Memory B cell (primary cell): ENCODE measurements at places on chromosomes 11 and 22.

- no peak for DNase-seq
These were observed 475 bp upstream of the AIP start for GRCh38 chr11:67482275-67482826.

DNA sequence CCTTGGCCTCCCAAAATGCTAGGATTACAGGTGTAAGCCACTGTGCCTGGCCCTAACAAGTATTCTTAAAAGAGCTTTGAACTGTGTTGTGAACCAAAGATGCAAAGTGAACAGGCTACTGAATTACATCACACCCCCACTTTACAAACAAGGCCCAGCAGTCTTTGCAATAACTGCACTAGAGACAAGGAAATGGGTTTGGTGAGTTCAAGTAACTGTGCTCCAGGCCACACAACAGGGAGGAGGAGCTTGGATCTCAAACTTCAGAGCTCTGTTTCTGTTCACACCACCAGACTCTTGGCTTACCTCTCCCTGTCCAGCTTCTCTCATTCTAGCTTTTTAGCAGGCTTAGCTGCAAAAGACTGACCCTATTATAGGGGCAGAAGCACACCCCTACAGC is 30.4 kb upstream of the RASL10A start:
- DNase-seq: no peak

GRCh38 chr11:21888814-21889213 is 304.1 kb upstream of the ANO5 start:
- no peak for DNase-seq

- no peak for DNase-seq
These were observed 3.0 kb downstream of the ADAMTS15 start for GRCh38 chr11:130451231-130452019.

- DNase-seq: no peak
These were observed 537 bp downstream of the EP300 start for GRCh38 chr22:41092847-41093411.

- DNase-seq: no peak
These were observed 55.0 kb downstream of the MYH9 start for GRCh38 chr22:36332623-36333332.

- DNase-seq: no peak
These were observed 311.6 kb downstream of the MIAT start for GRCh38 chr22:26968859-26969523.

GRCh38 chr11:67648140-67648795 is 2.3 kb downstream of the ACY3 start:
- DNase-seq: peak; percentile 75

DNA sequence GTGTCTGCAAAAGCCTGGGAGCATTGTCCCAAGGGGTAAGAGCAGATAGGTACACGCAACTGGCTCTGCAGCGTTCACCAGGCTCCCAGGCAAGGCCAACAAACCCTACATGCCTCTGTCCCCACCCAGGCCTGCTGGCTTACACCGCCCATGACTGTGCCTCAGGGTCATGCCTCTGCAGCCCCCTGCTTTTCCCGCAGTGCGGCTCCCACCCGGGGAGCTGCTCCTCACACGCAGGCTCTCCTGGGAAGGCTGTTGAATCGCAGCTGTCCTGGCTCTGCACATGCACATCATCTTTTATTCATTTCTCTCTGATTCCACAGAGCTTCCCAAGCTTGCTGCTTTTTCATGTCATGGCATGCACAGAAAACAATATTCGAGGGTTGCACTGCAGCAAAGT is 29.2 kb upstream of the B3GAT1 start:
- DNase-seq: no peak

GRCh38 chr11:67265633-67266448 is 432 bp upstream of the GRK2 start:
- peak; percentile 85 for DNase-seq

- DNase-seq: no peak
These were observed 73.8 kb downstream of the C11orf58 start for GRCh38 chr11:16812274-16812673.

GRCh38 chr22:28780296-28780695 is 7.8 kb downstream of the CCDC117 start:
- no peak for DNase-seq

GRCh38 chr11:128375961-128376360 is 211.4 kb downstream of the ETS1 start:
- DNase-seq: no peak

- DNase-seq: no peak
These were observed 6.9 kb upstream of the P4HA3 start for GRCh38 chr11:74318241-74318932.

DNA sequence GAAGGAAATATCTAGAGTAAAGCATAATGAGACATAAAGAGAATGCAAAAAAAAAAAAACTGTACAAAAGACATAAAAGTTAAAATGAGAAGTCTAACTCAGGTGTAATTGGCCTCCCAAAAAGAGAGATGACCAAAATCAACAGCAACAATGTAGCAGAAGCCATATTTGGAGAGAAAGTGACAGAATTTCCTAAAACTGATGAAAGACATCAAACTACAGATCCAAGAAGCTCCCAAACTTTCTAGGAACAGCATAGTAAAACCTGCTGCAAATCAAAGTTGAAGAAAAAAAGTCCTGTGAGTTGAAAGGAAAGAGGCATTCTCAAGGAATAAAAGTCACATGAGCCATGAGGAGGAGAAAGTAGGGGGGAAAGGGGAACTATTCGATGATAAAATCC is 231.3 kb downstream of the METTL15 start:
- no peak for DNase-seq

DNA sequence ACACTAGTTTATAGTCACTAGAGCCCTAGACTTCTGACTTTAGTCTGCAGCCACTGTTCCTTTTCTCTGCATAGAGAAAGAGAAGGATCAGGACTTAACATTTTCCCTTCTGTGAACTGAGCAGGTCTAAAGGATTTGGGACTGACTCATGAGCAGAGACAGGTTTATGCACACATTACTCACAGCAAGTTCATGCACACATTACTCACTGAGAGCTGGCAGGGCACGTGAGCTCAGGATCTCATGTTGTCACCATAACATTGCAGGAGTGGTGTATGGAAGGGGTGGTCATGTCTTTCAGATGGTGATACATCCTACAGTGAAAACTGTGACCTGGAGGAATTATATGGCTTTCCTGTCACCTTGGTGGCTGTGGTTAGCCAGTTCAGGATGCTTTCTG is 56.4 kb downstream of the CEP164 start:
- no peak for DNase-seq

GRCh38 chr11:116693102-116693570 is 79.7 kb downstream of the BUD13 start:
- no peak for DNase-seq

GRCh38 chr11:34616086-34616485 is 4.8 kb upstream of the EHF start:
- no peak for DNase-seq
